ENCODE measurements at places on chromosomes 5 and 9.

- no peak for DNase-seq
Measured at GRCh38 chr5:159102311-159102934, 2.7 kb upstream of the EBF1 start.

GRCh38 chr5:157160001-157160400, 6.1 kb downstream of the GARIN3 start:
- DNase-seq, result no peak

- peak; percentile 17 for DNase-seq
Measured at GRCh38 chr5:93677359-93677891, 64.0 kb downstream of the POU5F2 start.

DNA sequence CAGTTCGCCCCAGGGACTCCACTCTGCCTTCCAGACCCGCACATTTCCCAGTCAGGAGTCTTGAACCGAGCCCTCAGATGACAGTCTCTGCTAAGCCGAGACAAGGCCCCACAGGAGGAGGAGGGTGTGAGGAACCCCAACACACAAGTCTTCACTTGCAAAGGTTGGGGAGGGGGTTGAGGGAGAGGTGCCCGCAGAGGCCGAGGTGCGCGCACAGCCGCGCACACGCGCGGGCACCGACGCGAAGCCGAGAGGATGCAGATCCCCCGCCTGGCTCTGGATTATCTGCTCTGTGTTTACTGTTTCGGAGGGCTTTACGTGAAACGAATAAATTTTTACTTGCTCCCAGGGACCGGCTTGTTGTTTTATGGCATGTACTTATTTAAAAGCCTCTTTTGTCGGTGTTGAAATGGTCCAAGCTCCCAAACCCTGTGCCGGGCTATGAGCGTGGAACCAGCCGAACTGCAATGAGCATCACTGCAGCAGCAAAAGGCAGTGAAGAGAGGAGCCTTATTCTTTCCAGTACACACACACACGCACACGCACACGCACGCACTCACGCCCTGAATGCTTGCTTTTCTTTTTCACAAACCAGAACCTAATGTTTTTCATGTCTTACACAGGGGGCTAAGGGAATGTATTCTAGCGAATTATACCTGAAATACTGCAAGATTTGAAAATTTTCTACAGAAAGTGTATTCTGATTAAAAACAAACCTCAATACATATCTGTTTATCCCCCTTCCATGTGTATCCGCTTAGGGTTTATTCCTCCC, 297.7 kb downstream of the PARP8 start:
- DNase-seq, result peak; percentile 34

GRCh38 chr9:97907046-97907445, 15.3 kb downstream of the TRMO start:
- no peak for DNase-seq

DNA sequence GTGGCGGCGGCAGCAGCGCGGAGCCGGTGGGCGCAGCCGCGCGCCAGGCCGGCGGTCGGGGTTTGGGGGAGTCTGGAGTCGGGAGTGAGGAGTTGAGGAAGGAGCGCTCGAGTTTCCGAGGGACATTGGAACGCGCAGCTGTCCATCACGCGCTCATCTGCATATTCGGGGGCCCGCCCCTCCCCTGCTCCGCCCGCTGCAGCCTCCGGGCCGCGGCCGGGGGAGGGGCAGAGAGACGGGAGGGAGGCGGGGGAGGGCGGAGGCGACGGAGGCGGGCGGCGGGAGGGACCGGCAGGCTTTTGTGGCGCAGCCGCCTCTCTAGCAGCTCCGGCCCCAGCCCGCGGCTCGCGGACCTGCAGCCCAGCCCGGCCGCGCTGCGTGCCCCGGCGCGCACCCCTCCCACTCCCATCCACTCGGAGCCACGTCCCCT, at the start of gene IRX2:
Gene IRX2, minus strand, starts transcription at position 86 of the 430 bp plus-strand sequence. CDS start 264 bp downstream, outside the sequence.
- DNase-seq, result peak; percentile 91

DNA sequence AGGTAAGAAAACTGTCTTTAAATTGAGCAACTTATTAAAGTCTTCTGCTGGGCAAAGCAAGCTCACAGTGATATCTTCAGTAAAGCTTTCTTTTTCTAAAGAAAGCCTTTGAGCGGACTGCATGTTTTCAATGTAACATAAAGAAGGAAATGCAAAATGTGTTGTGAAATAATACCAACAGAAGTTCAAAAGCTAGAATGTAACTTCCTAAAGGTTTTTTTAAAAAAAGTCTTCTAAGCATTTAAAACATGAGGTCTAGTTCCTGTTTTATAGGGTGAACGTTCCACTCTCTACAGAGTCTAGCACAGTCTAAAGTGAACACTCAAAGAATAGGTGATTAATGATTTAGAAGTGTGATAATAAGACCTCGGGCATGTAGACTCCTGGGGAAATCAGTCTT, 62.9 kb downstream of the DENND1A start:
- DNase-seq, result peak; percentile 32

Data from globus pallidus (tissue), 1 donor.